ENCODE measurements at places on chromosomes 4 and X.

DNA sequence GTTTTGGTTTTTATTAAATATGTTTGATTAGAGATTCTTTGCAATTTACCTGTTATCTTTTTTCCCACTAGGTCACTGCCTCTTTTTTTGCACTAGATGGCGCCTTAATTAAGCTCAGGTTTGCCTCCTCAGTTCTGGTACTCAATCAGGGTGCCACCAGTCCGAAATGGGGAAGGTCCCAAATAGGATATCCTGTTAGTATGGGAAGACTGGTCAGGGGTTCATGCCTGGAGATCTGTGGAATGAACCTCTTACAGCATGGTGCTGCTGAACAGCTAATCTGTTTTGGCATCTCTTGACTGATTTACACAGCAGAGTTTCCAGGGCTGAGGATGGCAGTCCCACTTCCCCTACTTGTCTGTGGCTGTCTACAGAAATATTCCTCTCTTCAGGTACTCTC, 24.2 kb upstream of the VSIG1 start:
- no peak for DNase-seq

GRCh38 chrX:82219129-82219528, 1017.2 kb downstream of the SH3BGRL start:
- no peak for DNase-seq

DNA sequence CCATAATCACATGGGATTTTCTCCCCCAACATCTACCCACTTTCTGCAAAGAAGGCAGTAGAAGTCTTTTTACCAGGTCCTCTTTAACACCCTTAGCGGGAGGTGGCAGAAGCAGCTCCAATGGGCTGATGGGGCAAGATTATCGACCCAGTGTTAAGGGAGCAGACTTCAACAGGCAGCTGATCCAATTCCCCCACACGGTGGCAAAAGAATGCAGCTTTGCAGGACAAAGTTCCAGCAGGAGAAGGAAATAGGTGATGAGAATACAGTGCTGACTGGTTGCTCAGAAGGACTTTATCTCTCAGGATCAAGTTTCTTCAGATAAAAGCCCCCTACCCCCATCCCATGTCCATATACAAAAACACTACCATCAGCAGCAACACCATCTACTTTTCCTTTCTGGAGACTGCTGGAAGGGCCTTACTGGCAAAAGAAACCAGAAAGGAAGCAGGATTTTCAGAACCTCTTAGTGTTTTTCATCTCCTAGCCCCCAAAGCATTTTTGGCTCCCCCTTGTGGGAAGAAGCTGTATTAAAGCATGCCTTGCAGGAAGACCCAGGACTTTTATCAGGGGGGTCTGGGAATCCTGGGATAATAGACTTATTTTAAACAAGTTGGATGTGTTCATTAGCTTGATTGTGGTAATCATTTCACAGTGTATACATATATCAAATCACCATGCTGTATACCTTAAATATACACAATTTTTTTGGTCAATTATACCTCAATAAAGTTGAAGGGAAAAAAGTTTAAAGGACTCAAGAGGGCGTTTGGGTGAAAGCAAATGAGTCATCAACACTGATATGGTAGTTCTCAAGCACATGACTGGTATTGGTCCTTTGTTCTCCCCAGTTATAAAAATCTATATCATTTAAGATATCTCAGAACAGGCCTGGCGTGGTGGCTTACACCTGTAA, 146.4 kb downstream of the GPC3 start:
- DNase-seq: no peak

DNA sequence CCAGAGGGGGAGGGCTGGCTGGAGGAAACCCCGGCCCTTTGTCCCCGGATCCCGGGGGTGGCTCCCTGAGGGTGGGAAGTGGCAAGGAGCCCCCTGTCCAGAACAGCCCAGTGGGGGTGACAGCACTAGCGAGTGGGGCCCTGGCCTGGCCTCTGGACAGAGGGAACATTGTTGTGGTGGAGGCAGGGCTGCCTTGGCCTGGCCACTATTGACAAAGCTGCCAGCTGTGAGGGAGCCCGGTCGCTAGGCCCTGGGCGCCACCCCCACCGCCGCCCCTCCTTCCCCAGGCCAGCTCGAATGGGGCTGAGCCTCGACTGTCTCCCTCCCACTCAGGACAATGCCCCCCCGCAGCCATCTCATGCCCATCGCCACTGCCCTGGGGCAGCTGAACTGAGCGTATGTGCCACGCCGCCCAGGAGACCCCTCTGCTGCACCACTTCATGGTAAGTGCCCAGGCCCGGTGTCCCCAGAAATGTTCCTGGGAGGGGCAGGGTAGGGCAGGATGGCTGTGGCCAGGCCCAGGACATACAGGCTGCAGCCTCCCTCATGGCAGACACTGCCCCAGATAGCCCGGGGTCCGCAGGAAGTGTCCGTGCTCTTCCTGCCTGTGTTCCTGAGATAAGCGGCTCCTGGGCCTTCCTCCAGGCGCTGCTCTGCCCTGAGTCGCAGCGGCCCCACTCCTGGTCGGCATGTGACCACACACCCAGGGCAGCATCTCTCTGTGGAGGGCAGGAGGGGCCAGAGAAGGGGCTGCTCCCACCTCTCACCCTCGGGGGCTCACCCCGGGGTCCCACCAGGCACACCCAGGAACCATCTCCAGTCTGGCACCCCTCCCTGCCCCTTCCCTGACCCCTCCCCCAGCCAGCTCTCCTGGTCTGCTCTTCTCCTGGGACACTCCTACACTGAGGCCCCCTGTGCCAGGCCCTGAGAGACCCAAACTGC, 1.4 kb downstream of the PLXNB3 start:
- DNase-seq: no peak

DNA sequence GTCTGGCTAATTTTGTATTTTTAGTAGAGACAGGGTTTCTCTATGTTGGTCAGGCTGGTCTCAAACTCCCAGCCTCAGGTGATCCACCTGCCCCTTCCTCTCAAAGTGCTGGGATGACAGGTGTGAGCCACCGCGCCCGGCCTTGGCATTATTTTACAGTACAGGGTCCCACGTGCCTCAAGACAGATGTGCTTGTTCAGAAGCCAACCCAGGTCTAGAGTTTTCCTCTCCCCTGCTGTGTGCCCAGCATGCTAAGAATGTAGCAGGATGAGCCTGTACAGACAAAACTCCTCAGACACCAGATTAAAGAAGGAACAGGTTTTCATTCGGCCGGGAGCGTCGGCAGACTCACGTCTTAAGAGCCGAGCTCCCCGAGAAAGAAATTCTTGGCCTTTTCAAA, 42.2 kb downstream of the CRLF2 start:
- no peak for DNase-seq

GRCh38 chr4:58936436-58936835, 1826.3 kb upstream of the IGFBP7 start:
- DNase-seq: no peak

GRCh38 chr4:105509291-105509690, 35.4 kb upstream of the PPA2 start:
- no peak for DNase-seq

DNA sequence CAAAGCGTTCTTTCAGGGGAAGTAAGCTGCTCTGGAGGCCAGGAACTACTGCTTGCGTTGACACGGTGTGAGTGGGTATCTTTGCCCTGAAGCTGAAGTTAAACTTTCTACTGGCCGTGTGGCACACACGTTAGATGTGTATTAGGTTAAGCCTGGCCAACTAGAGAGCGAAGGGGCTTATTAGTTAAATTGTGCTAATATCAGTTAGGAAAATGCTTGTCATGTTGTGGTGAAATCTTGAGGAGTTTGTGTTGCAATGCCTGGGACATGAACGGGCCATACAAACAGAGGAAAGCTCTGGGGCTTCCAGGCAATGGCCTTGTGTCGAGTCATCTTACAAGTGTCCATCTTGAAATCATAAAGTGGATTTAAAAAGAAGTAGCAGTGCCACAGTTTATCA, 62.6 kb downstream of the NSUN7 start:
- DNase-seq: no peak

GRCh38 chr4:87542734-87543312, 13.6 kb upstream of the SPARCL1 start:
- no peak for DNase-seq

DNA sequence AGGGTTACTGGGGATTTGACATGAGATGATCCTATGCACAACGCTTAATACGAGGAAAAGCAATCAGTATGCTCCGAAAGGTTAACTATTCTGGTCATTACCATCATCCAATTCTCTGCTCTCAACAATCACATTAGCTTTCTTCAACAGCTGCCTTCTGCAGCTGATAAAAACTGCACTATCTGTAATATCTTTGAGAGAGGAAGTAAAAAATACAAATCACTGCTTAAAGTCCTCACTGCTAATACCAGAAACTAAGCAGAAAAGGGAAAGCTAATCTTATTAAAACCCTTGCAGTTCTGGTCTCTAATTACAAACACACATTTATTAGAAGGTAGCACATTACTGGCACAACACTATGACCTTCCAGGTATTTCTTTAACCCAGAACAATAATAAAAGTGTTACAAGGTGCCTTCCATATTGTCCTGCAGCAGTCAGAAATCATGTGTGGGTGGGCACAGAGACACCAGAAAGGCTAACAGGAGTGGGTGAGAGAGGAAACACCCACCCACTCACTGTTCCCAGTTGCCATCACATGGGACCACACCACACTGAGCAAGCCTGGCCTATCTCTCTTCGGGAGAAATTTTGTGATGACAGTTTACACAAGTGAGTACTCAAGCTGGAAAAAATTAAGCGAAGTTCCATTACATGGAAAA, 71.0 kb downstream of the RELL1 start:
- no peak for DNase-seq

- DNase-seq: no peak
Observed at GRCh38 chrX:48854898-48855297, 19.5 kb upstream of the PCSK1N start.

- DNase-seq: no peak
Observed at GRCh38 chr4:163395055-163395454, 51.4 kb downstream of the NPY5R start.

GRCh38 chr4:183821076-183821853, 83.8 kb upstream of the STOX2 start:
- DNase-seq: no peak

DNA sequence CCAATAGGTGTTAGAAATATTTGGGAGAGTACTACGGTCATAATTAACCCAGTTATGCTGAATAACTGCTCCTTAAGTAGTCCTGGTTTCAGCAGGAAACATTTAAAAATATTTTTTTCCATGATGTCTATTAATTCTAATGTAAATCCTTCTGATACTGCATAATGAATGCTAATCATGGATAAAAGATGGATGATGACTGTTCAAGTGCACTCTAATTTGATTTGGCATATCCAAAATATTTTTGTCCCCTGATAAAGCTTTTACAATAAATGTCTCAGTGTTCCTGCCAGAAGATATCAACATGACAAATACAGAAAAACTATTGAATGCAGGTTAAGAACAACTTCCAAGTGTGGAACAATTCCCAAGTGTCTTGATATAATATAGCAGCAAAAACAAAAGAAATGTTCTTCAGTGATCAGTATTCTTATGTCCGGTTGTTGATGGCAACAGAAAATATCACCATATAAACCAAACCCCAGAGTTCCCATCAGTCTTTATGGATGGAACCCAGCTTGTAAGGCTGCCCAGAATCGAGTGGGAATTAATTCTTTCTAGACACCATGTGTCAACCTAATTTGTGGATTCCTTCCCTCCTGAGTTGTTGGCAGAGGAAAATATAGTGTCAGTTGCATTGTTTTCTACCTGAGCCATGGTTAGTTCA, 205.4 kb upstream of the GK2 start:
- no peak for DNase-seq

- no peak for DNase-seq
Observed at GRCh38 chrX:128335671-128336070, 283.5 kb upstream of the ACTRT1 start.

GRCh38 chr4:127829014-127829413, 46.9 kb downstream of the HSPA4L start:
- no peak for DNase-seq
